Mesothelial cell of epicardium (in vitro differentiated cells): ENCODE measurements at places on chromosomes 12 and 14. TPM values are rescaled to one million over a fixed set of nuclear protein-coding genes. Genes with fewer than 3 reads are reported as not detected.

DNA sequence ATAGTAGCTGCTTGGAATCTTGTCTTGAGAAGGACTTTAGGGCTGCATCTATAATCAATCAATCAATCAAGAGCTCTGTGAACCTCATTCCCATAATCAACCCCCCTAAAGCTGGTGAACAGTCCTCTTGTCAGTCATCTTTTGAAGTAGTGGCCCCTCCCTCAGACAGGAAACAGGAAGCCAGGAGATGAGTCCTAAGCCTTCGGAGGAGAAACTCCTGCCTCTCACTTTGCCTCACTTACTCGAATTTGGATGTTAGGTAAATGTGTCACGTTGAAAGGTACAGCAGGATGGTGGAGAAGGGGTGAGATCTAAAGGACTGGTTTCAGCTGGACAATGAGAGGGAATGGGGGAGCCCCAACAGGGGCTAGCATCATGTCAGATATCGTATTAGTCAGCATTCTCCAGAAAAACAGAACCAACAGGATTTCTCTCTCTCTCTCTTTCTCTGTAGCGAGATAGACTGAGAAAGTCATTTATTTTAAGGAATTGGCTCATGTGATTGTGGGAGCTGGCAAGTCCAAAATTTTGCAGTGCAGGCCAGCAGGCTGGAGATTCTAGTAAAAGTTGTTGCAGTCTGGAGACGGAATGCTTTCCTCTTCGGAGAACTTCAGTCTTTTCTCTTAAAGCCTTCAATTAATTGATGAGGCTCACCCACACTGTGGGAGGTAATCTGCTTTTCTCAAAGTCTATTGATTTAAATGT lies 144.4 kb upstream of the PWP1 start:
- DNase-seq, result no peak

- no peak for DNase-seq
Measured at GRCh38 chr14:85016496-85016895, 513.4 kb upstream of the FLRT2 start.

GRCh38 chr12:108079721-108080120 lies 49.4 kb upstream of the WSCD2 start:
- no peak for DNase-seq

The MYO1H gene
- total RNA-seq, result not detected in 3 replicates

GRCh38 chr12:101087920-101088319 lies 122.1 kb downstream of the SLC5A8 start:
- no peak for DNase-seq

The ACOT6 gene
- total RNA-seq, result not detected in 3 replicates

- DNase-seq, result no peak
Measured at GRCh38 chr14:52248057-52248456, 19.4 kb upstream of the PTGDR start.

- no peak for DNase-seq
Measured at GRCh38 chr14:105087308-105087962, 22.2 kb upstream of the GPR132 start.

GRCh38 chr14:54219261-54220070 lies 177.3 kb upstream of the CDKN3 start:
- DNase-seq, result no peak

DNA sequence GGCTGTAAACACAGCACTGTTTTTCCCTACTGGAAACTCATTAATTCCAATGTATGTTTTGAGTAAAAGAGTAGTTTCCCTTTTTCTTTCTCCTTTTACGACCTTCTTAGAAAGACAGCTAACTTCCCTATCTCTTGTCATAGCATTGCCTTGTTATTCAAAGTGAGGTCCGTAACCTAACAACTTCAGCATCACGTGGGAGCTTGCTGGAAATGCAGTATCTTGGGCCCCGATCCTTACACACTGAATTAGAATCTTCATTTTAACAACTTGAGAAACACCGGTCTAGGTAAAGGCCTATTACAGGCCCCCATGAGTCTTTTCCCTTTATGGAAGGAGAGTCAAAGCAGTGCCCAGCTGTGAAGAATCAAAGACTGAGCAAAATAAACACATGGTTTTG lies 230.7 kb upstream of the PRKD1 start:
- no peak for DNase-seq

The SAMD15 gene
- 2.0 to 3.4 TPM (median 2.1 TPM) in 3 replicates for total RNA-seq

GRCh38 chr12:67441736-67442346 lies 172.7 kb downstream of the CAND1 start:
- DNase-seq, result peak; percentile 54

- no peak for DNase-seq
Measured at GRCh38 chr14:23829736-23830471, 123.7 kb upstream of the DHRS4 start.

DNA sequence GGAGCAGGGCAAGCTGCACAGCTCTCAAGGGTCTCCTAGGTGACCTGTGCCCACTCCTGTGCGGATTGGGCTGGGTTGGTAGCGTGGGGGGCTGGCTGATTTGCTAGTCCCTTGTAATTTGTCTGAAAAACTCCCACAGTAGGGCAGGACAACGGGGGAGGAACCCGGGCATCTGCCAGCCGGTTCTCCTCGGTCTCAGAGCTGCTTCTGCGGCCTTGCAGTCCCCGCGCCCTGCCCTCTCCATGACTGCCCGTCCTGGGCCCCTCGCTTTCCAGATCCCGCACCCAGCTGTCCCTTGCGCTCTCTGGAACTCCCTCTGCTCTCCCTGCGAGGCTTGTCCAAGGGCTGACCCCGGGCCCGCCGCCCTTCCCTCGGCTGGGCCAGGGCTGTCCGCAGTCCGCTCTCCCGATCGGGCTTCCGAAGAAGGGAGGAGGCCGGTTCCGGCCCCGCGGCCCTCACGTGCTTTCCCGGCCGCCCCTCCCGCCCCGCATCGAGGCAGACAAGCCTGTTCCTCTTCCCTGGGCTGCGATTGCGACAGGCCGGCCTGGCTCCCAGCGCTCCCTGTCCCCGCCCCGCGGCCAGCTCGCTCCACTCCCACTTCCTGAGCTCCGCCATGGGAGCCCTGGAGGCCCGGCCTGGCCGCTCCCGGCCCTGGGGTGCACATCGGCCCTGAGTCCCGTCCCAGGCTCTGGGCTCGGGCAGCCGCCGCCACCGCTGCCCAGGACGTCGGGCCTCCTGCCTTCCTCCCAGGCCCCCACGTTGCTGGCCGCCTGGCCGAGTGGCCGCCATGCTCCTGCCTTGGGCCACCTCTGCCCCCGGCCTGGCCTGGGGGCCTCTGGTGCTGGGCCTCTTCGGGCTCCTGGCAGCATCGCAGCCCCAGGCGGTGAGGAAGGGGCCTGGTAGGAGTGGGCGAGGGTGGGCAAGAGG lies at the start of gene LTBR:
Gene LTBR (plus strand): TSS at position 591 of the 927 bp plus-strand sequence. CDS start 197 bp downstream, at position 788.
- peak; percentile 87 for DNase-seq

The NKX2-1 gene
- total RNA-seq, result not detected in 3 replicates

The SERPINA9 gene
- total RNA-seq, result not detected in 3 replicates

- DNase-seq, result no peak
Measured at GRCh38 chr14:72722201-72722785, 171.6 kb downstream of the DPF3 start.

The BMP4 gene
- total RNA-seq, result 27.6 to 35.2 TPM (median 34.2 TPM) in 3 replicates

The MYH6 gene
- not detected in 3 replicates for total RNA-seq
